ENCODE measurements at places on chromosomes 3 and 15. TPM values are rescaled to one million over a fixed set of nuclear protein-coding genes. Genes with fewer than 3 reads are reported as not detected.

The EXD1 gene
- total RNA-seq = not detected

The FGF7 gene
- total RNA-seq = not detected

The TLR9 gene
- total RNA-seq = not detected

The GABRA5 gene
- not detected for total RNA-seq

The SLMAP gene
- total RNA-seq = 64.0 TPM

The CPNE9 gene
- total RNA-seq = 0.93 TPM

The AADACL2 gene
- not detected for total RNA-seq

The ITGB5 gene
- total RNA-seq = 2.2 TPM

The CHDH gene
- 0.91 TPM for total RNA-seq

The NMB gene
- total RNA-seq = 3.5 TPM

The NAA50 gene
- total RNA-seq = 144 TPM

The FSD2 gene
- total RNA-seq = not detected

The GOLGA6L9 gene
- total RNA-seq = 1.8 TPM

The ADCY5 gene
- not detected for total RNA-seq

The NR1I2 gene
- not detected for total RNA-seq

The ZMYND10 gene
- total RNA-seq = 1.7 TPM

The EOGT gene
- 12.5 TPM for total RNA-seq

The CCNB2 gene
- 36.6 TPM for total RNA-seq

The PLSCR2 gene
- total RNA-seq = not detected

The TTC23 gene
- 5.0 TPM for total RNA-seq

The SLC28A2 gene
- total RNA-seq = not detected

The RPL22L1 gene
- 123 TPM for total RNA-seq

The CDC25A gene
- 50.9 TPM for total RNA-seq

The CNTN4 gene
- not detected for total RNA-seq

The RLBP1 gene
- total RNA-seq = not detected

The SEMA6D gene
- total RNA-seq = not detected

The DPPA2 gene
- total RNA-seq = not detected

The LSG1 gene
- total RNA-seq = 66.3 TPM

The CHRD gene
- not detected for total RNA-seq

The KY gene
- total RNA-seq = not detected

The SLC12A1 gene
- total RNA-seq = not detected

The ANKUB1 gene
- not detected for total RNA-seq

The SH2D7 gene
- not detected for total RNA-seq

Data from activated T-helper 1 cell treated with anti-CD3 and anti-CD28 coated beads, Interleukin-12 subunit alpha, Interleukin-12 subunit beta, Interleukin-2, Interleukin-4 antibody, amounts not matched to agents 30 ng/mL and 10 ng/mL and 1 ng/mL, durations not matched to agents 14 hours and 24 hours and 36 hours (primary cell).